T-helper 2 cell (primary cell): ENCODE measurements at places on chromosomes 6 and 20.

- DNase-seq = no peak
Measured at GRCh38 chr20:38353316-38353715, 7.0 kb downstream of the LBP start.

- no peak for DNase-seq
Measured at GRCh38 chr6:96725296-96725695, 112.0 kb downstream of the GPR63 start.

DNA sequence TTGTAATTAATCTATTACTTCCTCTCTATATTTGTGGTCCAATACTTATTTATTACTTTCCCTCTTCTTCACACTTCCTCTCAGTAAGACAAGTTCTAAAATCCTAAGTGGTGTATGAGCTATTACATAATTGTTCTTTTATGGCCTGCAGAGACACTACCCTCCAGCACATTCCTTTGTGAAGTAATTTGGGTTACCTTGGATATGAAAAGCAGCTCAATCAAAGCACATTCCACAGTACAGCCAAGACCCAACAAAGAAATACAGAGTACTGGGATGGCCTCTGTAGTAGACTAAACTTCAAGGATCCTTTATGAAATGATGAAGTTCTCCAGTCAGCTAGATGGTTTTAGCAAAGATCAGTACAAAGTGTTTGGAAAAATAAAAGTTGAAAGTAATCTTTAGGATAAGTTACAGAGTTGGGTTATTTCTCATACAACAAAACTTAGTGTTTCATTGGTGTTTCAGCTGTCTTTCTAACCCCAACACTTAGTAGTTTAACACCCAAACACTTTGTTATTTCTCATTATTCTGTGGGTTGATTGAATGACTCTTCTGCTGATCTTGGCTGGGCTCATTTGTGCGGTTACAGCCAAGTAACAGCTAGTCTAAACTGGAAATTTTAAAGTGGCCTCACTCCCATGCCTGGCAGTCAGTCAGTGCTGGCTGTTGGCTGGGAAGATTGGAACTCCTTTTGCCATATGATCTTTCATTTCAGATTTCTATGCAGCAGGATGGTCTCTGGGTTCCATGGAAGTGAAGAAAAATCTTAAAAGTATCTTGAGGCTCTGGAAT, 161.5 kb upstream of the POU3F2 start:
- DNase-seq = no peak

- no peak for DNase-seq
Measured at GRCh38 chr6:52230685-52231084, 13.6 kb downstream of the IL17F start.

GRCh38 chr20:48705240-48706115, 122.3 kb downstream of the PREX1 start:
- no peak for DNase-seq

DNA sequence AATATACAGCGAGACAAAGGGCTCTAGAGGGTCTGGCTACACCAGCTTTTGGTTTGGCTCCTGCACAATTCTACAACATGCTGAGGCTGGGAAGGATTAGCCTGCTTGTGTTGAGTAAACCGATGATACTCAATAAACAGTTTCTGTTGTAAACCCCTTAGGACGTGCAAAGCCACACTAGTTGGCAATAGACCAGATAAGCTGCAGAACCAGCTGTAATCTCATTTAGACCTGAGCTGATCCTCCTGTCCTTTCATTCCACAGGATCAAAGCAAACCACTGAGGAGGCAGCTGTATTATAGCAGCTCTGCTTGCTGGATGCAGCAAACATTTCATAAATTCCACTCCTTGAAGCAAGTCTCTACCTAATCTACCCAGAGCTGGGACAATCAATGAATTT, 79.7 kb downstream of the MMS22L start:
- no peak for DNase-seq

GRCh38 chr6:52243282-52243893, 912 bp downstream of the IL17F start:
- no peak for DNase-seq

DNA sequence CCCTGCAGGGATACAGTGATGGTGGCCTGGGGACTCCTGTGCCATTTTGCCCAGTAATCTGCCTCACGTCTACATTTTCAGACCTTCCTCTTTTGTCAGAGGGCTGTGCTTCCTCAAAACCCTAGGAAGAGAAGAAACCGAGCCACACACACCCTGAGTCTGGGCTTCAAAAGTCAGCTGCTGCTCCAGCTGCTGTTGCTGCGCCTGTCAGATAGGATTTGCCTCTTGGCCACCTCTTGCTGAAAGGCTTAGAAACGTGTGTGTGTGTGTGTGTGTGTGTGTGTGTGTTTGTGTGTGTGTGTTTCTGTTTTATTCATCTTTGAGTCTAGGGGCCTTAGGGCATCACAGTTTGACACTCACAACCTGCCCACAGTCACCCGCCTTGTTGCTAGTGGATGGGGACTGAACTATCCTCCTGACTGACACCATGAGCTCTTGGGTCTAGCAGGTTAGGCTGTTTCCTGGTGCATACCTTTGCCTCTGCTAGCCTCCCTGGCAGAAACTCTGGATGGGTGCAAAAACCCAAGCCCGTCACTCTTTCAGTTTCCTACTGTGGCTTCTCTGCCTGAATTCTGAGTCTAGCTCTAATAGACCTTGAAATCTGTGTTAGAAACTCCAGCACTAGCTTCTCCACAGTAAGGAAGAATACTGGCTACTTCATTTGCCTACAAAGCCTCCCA, 94.9 kb upstream of the CEP85L start:
- DNase-seq = no peak

- no peak for DNase-seq
Measured at GRCh38 chr6:39927159-39927558, 7.1 kb downstream of the MOCS1 start.

DNA sequence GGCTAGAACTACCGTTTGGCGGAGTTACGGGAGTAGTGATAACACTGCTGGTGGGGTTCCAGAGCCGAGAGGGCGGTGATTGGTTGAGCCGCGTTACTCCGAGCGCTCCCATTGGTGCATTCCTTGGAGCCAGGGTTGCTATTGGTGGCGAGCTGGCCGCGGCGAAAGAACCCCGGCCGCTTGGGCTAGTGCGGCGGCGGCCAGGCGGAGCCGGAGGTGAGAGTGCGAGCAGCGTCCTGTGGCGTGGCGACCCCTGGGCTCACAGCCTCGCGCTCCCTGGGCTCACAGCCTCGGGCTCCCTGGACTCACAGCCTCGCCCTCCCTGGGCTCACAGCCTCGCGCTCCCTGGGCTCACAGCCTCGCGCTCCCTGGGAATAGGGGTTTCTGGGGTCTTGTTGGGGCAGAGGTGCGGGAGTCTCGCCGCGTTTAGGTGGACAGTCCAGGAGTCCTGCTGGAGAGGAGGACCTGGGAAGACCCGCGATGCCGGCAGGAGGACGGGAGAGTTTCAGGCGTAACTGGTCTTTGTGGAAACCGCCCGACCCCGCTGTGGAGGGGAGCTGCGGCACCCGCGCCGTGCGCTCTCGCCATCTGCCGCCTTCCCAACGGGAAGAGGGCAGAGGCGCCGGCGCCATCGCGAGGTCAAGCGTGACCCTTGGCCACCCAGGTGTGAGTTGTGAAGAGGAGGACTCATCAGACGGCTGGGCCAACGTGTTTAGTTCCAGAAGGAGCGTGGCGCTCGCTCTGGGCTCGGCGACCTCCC, 12.2 kb downstream of the PRDM13 start:
- DNase-seq = no peak

DNA sequence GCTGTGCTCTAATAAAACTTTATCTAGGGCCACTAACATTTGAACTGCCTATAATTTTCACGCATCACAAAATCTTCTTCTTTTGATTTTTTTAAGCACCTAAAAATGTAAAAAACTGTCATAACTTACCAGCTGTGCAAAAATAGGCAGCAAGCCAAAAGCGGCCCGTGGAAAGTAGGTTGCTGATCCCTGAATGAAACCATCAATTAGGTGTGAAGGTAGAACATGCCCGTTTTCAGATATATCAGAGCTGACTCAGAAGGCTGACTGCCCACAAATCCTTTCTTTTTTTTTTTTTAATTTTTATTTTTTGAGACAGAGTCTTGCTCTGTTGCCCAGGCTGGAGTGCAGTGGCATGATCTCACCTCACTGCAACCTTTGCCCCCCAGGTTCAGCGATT, 4.9 kb upstream of the IPCEF1 start:
- DNase-seq = no peak

DNA sequence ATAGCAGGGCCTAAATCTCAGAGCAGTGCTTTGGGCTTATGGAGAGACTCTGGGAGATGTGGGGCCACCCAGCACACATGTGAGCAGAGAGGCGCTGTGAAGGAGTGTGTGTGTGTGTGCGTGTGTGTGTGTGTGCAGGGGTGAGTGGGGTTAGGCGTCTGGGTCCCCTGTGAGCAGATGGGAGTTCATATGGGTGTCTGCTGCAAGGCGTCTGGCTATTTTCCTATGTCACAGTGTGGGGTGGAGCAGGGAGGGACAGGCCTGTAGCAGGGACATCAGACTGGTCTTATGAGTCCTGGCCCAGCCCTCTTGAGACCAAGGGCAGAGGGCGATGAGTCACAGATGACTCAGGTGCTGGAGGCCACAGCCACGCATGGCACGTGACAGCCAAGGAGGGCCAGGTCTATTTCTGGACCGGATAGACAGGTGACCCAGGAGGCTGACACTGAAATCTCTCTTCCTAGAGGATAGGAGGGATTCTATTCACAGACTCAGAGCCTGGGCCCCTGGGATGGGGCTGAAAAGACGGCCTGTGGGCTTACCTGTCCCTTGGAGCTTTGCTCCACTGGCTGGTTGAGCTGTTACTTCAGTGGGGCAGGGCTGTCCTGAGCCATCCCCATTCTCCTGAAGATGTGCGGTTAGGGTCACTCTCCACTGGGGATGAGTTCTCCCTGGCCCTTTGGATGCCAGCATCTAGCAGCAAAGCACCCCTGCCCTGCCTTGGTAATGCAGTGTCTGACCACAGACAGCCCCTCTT, 28.9 kb downstream of the VEGFA start:
- DNase-seq = no peak

GRCh38 chr20:62446481-62446880, 19.1 kb upstream of the RBBP8NL start:
- DNase-seq = no peak

DNA sequence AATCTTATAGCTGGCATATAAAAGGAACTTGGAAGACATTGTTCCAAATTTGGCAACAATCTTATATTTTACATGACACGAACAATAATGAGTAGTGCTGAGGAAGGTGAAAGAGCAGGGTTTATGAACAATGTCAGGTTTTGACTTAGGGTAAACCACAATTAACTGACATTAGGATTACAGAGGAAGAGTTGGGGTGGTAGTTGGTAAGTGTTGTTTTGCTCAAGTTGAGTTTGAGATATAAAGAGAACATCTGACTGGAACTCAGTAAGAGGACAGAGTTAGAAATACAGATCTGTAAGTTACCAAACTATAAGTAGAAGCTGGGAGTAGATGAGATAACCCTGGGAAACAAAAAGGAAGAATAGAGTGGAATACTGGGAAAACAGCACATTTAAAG, 15.1 kb downstream of the RTN4IP1 start:
- no peak for DNase-seq

GRCh38 chr6:111590209-111590980, 15.3 kb downstream of the TRAF3IP2 start:
- DNase-seq = no peak

DNA sequence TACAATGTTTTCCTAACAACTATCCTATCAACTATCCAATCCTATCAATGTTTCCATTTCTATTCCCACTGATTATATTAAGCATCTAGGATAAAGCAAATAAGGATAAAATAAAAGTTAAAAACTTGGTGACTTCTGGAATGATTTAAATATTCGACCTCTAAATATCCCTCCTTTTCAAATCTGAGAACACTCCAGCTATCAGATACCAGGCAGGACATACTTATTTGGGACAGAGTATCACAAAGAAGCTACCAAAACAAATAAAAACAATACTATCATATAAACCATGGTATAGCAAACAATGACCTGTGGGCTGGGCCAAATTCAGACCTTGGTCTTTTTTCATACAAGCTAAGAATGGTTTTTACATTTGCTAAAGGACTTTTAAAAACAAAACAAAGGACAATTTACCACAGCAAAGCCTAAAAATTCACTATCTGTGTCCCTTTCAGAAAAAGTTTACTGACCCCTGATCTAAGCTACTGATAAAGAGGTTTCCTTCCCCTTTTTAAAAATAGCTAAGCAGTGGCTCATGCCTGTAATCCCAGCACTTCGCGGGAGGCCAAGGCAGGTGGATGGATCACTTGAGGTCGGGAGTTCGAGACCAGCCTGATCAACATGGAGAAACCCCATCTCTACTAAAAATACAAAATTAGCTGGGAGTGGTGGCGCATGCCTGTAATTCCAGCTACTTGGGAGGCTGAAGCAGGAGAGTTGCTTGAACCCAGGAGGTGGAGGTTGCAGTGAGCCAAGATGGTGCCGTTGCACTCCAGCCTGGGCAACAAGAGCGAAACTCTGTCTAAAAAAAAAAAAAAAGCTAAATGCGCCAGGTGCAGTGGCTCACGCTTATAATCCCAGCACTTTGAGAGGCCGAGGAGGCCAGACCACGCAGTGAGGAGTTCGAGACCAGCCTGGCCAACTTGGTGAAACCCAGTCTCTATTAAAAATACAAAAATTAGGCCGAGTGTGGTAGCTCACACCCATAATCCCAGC, 6.0 kb downstream of the NUP153 start:
- DNase-seq = no peak

DNA sequence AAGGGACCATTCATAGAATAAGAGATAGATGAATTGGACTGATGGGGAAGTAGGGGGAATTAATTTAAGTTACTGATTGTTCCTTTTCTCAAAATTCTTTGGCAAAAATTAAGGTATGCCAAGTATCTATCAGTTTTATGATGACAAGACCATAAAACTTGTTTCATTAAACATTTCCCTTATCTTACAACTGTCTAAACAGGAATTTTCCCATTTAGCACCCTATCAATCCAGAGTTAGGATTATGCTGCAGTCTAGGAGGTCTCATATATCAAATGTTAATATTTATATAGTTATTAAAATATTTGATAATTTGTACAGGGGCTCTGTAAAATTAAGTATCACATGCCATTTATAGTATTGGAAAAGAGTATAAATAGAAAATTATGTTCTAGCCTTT, 51.5 kb upstream of the ARID1B start:
- DNase-seq = no peak

DNA sequence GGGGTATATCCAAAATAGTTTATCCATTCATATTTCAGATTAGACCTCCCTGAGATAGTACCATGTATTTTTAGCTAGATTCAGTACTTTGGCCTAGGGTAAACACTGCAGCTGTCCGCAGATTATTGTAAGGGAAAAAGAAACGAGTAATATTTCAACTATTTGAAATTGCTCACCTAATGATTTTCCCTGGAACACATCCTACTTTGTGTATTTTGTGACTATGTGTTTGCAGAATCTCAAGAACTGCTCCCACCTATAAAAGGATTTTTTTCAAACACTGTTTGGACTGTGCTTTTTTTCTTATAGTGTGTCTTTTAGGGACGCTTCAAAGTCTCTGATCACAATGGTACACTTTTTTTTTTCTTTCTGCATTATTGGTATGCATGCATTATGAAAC, 42.3 kb downstream of the RGS17 start:
- no peak for DNase-seq

GRCh38 chr20:6739406-6739805, 28.1 kb upstream of the BMP2 start:
- no peak for DNase-seq

- DNase-seq = no peak
Measured at GRCh38 chr6:137496909-137497720, 2.9 kb upstream of the OLIG3 start.

- no peak for DNase-seq
Measured at GRCh38 chr20:34951252-34951651, 4.4 kb downstream of the GSS start.
